ENCODE measurements at places on chromosomes 3 and 15. TPM values are rescaled to one million over a fixed set of nuclear protein-coding genes. Genes with fewer than 3 reads are reported as not detected.

ILDR1 gene
- not detected for total RNA-seq

CYP1A2 gene
- total RNA-seq, result not detected

PAQR9 gene
- 0.36 TPM for total RNA-seq

WWTR1 gene
- 298 TPM for total RNA-seq

MYZAP gene
- 1.1 TPM for total RNA-seq

KIF15 gene
- total RNA-seq, result 12.2 TPM

SLC15A2 gene
- 0.41 TPM for total RNA-seq

ACOX2 gene
- total RNA-seq, result 3.2 TPM

ZNF660 gene
- total RNA-seq, result not detected

DNA sequence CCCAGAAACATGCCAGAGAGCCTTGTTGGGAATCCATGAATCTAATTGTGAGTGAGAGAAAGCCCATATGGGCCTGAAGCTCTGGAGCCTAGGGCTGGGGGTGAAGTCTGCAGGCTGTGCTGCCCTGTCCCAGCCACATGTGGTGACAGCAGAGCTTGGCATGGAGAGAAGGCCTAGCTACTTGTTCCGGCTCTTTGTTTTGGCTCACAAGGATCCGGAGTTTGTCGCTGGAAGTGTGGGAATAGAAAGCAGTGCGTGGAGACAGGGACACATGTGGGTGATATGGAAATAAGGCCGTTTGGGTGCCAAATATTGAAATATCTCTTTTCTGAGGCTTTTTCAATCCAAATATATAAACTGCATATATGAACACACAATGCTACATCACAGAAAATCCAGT, 78.2 kb downstream of the CLSTN2 start:
- H3K4me1 ChIP-seq, result no peaks in the 10 kb centered on the region
- H3K36me3 ChIP-seq, result no peaks in the 10 kb centered on the region
- no peak overlapping the region for H3K4me3 ChIP-seq
- H3K27me3 ChIP-seq, result no peaks in the 10 kb centered on the region
- no peak for DNase-seq

DNA sequence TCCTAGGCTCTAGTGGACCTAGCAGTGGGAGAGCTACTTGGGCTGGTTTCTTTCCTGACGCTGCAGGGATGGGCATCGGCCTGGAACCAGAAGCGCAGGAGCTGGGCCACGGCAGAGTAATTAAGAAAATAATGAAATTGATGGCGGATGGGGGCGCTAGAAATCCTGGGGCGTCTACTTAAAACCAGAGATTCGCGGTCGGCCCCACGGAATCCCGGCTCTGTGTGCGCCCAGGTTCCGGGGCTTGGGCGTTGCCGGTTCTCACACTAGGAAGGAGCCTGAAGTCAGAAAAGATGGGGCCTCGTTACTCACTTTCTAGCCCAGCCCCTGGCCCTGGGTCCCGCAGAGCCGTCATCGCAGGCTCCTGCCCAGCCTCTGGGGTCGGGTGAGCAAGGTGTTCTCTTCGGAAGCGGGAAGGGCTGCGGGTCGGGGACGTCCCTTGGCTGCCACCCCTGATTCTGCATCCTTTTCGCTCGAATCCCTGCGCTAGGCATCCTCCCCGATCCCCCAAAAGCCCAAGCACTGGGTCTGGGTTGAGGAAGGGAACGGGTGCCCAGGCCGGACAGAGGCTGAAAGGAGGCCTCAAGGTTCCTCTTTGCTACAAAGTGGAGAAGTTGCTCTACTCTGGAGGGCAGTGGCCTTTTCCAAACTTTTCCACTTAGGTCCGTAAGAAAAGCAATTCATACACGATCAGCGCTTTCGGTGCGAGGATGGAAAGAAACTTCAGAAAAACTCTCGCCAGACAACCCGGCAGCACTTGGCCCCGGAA, 6.1 kb downstream of the SOX14 start:
- H3K4me1 ChIP-seq, result peaks cover 20% of the 10 kb centered on the region
- H3K4me3 ChIP-seq, result no peak overlapping the region
- peaks cover 86% of the 10 kb centered on the region for H3K27me3 ChIP-seq
- no peak for DNase-seq
- H3K27ac ChIP-seq, result no peak overlapping the region
- no peaks in the 10 kb centered on the region for H3K36me3 ChIP-seq

DNA sequence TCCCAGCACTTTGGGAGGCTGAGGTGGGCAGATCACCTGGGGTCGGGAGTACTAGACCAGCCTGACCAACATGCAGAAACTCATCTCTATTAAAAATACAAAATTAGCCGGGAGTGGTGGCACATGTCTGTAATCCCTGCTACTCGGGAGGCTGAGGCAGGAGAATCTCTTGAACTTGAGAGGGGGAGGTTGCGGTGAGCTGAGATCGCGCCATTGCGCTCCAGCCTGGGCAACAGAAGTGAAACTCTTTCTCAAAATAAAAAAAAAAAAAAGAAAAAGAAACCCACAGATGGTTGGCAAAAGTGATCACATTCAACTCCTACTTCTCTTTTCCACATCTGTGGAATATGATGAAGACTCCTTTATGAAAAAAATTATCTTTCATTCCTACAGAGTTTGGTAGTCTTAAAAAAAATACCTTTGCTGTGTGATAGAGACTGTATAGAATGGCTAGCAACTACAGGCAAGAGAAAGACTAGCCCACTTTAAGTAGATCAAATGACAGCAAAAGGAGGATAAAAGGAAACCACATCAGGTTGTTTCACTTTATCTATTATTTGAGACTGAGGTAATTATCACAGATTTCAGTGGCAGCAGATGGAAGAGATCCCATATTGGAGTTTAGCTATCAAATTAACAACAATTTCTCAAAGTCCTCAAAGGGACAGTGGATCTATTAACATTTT, 172.9 kb upstream of the TSPAN3 start:
- H3K36me3 ChIP-seq, result no peaks in the 10 kb centered on the region
- no peak overlapping the region for H3K27ac ChIP-seq
- H3K27me3 ChIP-seq, result no peaks in the 10 kb centered on the region
- no peak overlapping the region for H3K4me3 ChIP-seq
- H3K4me1 ChIP-seq, result no peaks in the 10 kb centered on the region
- DNase-seq, result no peak

- H3K36me3 ChIP-seq, result no peaks in the 10 kb centered on the region
- peaks cover 21% of the 10 kb centered on the region for H3K4me1 ChIP-seq
- DNase-seq, result no peak
- H3K27me3 ChIP-seq, result no peaks in the 10 kb centered on the region
These were observed 54.3 kb upstream of the SNRPA1 start for GRCh38 chr15:101349047-101349951.

DNA sequence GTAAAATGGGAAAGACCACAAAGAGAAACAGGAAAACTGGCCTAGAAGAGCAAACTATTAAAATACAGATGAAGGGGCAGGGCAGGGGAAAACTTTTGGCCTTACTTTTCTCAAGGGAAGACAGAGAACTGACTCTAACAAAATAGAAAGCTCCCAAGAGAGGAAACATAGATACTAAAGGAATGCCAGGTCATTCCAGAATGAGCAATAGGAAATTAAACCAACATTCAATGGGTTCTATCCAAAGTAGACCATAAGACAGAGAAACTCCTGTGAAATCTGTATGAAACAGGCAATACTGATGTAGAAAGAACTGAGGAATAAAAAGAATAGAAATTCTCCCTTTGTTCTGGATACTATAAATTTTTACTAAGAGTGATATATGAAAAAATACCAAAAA, 491.8 kb downstream of the MECOM start:
- no peaks in the 10 kb centered on the region for H3K4me1 ChIP-seq
- no peak overlapping the region for H3K27ac ChIP-seq
- DNase-seq, result no peak

DNA sequence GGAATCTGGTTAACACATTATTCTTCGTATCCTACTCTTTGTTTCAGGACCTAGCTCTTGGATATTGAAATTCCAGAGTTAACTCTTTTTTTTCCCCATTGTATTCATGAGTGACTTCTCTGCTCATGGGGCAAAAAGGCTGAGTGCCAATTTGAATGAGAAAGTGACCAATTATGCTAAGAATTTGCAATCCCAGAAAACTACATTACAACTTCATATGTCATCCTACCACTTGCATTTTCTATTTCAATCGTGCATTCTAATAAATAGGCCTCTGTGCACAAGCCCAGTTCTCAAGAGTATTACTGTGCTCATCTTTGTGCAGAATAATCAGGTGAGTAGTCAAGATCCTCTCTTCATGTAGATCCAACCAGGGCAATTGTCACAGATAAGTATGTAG, 537.8 kb downstream of the OTOL1 start:
- no peak overlapping the region for H3K4me3 ChIP-seq
- no peak for DNase-seq
- no peaks in the 10 kb centered on the region for H3K4me1 ChIP-seq
- no peak overlapping the region for H3K27ac ChIP-seq

DNA sequence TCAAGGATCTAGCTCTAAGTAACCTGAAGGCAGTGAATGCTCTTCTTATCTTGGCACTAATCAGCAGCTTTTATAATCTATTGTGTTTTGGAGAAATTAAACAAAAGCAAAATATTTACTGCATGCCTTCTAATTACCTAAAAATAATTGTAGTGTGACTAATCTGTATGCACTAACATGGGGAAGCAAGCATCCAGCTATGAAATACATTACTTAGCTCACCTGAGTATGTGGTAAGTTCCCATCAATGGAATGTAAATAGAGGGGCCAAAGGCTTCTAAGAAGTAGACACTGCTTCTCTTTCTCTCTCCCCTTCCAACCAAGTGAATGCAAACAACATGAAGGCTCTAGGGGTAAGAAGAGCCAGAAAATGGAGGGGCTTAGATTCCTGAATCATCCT, 165.6 kb downstream of the STAG1 start:
- H3K27ac ChIP-seq, result no peak overlapping the region
- no peaks in the 10 kb centered on the region for H3K27me3 ChIP-seq
- DNase-seq, result no peak
- H3K36me3 ChIP-seq, result no peaks in the 10 kb centered on the region
- H3K4me3 ChIP-seq, result no peak overlapping the region

GRCh38 chr3:177351757-177352158, 154.5 kb upstream of the TBL1XR1 start:
- H3K27ac ChIP-seq, result peak overlapping the region; percentile 72
- H3K27me3 ChIP-seq, result no peaks in the 10 kb centered on the region
- H3K4me1 ChIP-seq, result peaks cover 15% of the 10 kb centered on the region
- no peaks in the 10 kb centered on the region for H3K36me3 ChIP-seq
- H3K4me3 ChIP-seq, result no peak overlapping the region

- no peaks in the 10 kb centered on the region for H3K36me3 ChIP-seq
- no peaks in the 10 kb centered on the region for H3K27me3 ChIP-seq
- H3K27ac ChIP-seq, result no peak overlapping the region
- no peak overlapping the region for H3K4me3 ChIP-seq
These were observed 117.3 kb upstream of the PLXND1 start for GRCh38 chr3:129723558-129724324.

DNA sequence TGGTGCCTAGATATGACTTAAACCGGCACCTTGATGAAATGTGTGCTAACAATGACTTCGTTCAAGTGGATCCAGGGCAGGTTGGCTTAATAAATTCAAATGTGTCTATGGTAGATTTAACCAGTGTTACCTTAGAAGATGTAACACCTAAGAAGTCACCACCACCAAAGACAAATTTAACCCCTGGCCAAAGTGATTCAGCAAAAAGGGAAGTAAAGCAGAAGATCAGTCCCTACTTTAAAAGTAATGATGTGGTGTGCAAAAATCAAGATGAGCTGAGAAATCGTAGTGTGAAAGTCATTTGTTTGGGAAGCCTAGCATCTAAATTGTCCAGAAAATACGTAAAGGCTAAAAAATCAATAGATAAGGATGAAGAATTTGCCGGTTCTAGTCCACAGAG, 1.1 kb downstream of the FAN1 start:
- H3K27ac ChIP-seq, result no peak overlapping the region
- H3K27me3 ChIP-seq, result no peaks in the 10 kb centered on the region
- no peak overlapping the region for H3K4me3 ChIP-seq
- DNase-seq, result no peak

- H3K27me3 ChIP-seq, result no peaks in the 10 kb centered on the region
- no peaks in the 10 kb centered on the region for H3K36me3 ChIP-seq
- no peak overlapping the region for H3K27ac ChIP-seq
- no peak overlapping the region for H3K4me3 ChIP-seq
- no peak for DNase-seq
These were observed 775.8 kb downstream of the ZNF385D start for GRCh38 chr3:20975188-20975651.

- H3K4me3 ChIP-seq, result no peak overlapping the region
- DNase-seq, result no peak
- no peaks in the 10 kb centered on the region for H3K4me1 ChIP-seq
- no peaks in the 10 kb centered on the region for H3K27me3 ChIP-seq
- no peaks in the 10 kb centered on the region for H3K36me3 ChIP-seq
These were observed 54.7 kb upstream of the CMC1 start for GRCh38 chr3:28186748-28187147.

DNA sequence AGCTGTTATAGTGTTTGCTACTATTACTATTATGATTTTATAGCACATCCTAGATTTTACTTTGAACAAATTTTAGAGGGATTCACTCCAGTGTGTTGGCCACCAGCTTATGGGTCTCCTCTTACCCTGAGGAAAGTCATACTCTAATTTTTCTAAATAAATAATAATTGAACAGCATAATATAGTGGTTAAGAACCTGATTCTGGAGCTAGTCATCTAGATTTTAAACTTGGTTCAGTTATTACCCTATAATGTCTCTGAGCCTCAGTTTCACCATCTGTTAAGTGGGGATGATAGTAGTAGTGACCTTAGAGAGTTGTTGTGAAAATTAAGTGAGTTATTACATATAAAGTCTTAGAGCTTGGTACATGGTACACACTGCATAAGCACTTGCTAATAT, 30.7 kb upstream of the TOPAZ1 start:
- H3K36me3 ChIP-seq, result no peaks in the 10 kb centered on the region
- no peaks in the 10 kb centered on the region for H3K27me3 ChIP-seq
- no peak for DNase-seq
- H3K27ac ChIP-seq, result no peak overlapping the region
- no peaks in the 10 kb centered on the region for H3K4me1 ChIP-seq

GRCh38 chr3:58009026-58009748, 965 bp downstream of the FLNB start:
- H3K4me1 ChIP-seq, result peaks cover 34% of the 10 kb centered on the region
- H3K36me3 ChIP-seq, result no peaks in the 10 kb centered on the region
- peak overlapping the region; percentile 99 for H3K4me3 ChIP-seq
- H3K27ac ChIP-seq, result peak overlapping the region; percentile 81
- H3K27me3 ChIP-seq, result no peaks in the 10 kb centered on the region

- DNase-seq, result no peak
- H3K27me3 ChIP-seq, result no peaks in the 10 kb centered on the region
- H3K36me3 ChIP-seq, result peaks cover 22% of the 10 kb centered on the region
- 0 out of 2 replicates have a peak, but pooled peaks cover 4% of the 10 kb centered on the region for H3K4me1 ChIP-seq
- H3K27ac ChIP-seq, result no peak overlapping the region
These were observed 60.0 kb downstream of the MLH1 start for GRCh38 chr3:37053337-37053736.

DNA sequence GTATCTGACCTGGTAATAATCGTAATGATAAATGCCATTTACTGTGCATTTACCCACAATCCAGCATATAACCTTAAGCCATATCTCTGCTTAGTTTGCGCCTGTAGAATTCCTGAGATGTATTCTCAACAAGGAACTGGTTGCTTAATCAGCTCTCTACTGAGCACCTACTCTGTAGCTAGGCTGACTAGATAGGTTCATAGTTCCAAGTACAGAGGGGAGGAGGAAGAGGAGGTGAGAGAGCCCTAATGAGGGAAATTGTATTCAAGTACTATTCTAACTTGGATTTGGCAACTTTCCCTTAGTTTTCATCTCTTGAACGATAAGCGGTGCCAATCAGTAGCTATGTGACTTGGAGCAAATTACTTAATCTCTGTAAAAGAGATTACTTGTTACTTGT, 5.6 kb upstream of the AKAP13 start:
- DNase-seq, result no peak
- no peaks in the 10 kb centered on the region for H3K36me3 ChIP-seq
- H3K27ac ChIP-seq, result no peak overlapping the region
- H3K4me1 ChIP-seq, result peaks cover 5% of the 10 kb centered on the region
- H3K27me3 ChIP-seq, result no peaks in the 10 kb centered on the region

- H3K27me3 ChIP-seq, result no peaks in the 10 kb centered on the region
- H3K27ac ChIP-seq, result no peak overlapping the region
- peaks cover 5% of the 10 kb centered on the region for H3K4me1 ChIP-seq
- no peak overlapping the region for H3K4me3 ChIP-seq
- no peak for DNase-seq
These were observed 4.2 kb upstream of the SLC6A6 start for GRCh38 chr3:14397940-14398796.

All from Panc1 (cell line).